ENCODE measurements at places on chromosomes 1 and 21.

GRCh38 chr21:17981060-17981740 lies 162.0 kb upstream of the C21orf91 start:
- DNase-seq, result no peak

GRCh38 chr1:156937883-156938282 lies 17.5 kb downstream of the LRRC71 start:
- no peak for DNase-seq

- DNase-seq, result no peak
Observed at GRCh38 chr1:35838693-35839245, 31.0 kb downstream of the AGO4 start.

DNA sequence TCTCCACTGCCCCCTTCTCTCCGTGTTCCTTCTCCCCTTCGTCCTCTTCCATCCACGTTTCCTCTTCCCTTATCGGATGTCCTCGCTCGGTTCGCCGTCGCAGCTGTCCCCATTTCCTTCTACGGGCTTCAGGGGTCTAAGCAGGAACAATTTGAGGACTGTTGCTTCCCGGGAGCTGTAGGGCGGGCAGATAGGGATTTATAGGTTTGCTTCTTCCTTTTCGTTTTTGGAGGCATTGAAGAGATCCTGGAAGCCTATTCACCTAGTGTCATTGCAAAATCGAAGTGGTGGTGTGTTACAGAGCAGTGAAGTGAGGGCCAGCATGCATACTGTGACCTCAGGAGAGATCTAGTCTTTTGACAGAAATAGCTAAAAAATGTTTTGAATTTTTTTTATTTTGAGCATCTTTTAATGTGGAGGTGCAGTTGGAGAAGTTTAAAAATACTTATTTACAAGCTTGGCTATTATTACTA lies 897 bp downstream of the ZYG11B start:
- no peak for DNase-seq

- DNase-seq, result no peak
Observed at GRCh38 chr1:19765623-19766022, 34.1 kb downstream of the TMCO4 start.

- DNase-seq, result no peak
Observed at GRCh38 chr1:46298387-46298786, 5.0 kb downstream of the LRRC41 start.

All from Right ventricle myocardium superior (tissue), 1 donor.